ENCODE measurements at places on chromosomes 1 and 21.

- no peak for DNase-seq
These were observed 10.4 kb downstream of the MRTO4 start for GRCh38 chr1:19262047-19262446.

GRCh38 chr1:25683177-25683576, 66.6 kb downstream of the MAN1C1 start:
- no peak for DNase-seq

- DNase-seq = peak; percentile 100
These were observed 53.3 kb upstream of the SYT14 start for GRCh38 chr1:209884665-209885117.

GRCh38 chr1:65478379-65479026, 58.0 kb downstream of the LEPR start:
- peak; percentile 27 for DNase-seq

GRCh38 chr1:221487781-221488524, 253.9 kb downstream of the DUSP10 start:
- peak; percentile 22 for DNase-seq

DNA sequence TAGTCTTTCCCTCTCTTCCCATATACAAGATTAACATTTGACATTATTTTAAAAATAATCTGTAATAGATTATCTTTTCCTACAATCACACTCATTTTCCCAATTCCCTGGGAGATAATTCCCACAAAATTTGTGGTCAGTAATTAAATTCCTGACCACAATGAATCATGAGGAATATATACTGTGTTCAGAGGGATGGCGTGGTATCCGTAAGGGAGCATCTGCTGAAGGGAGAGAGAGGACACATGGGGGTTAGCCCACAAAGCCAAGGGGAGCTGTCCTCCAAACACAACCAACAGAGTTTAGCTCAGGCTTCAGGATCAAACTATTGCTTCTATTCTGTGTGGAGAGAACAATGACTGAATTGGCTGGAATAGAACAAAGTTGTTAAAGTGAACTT, 57.1 kb upstream of the PPP2R5A start:
- no peak for DNase-seq

- DNase-seq = no peak
These were observed 54.0 kb upstream of the KCNJ15 start for GRCh38 chr21:38202811-38203210.

DNA sequence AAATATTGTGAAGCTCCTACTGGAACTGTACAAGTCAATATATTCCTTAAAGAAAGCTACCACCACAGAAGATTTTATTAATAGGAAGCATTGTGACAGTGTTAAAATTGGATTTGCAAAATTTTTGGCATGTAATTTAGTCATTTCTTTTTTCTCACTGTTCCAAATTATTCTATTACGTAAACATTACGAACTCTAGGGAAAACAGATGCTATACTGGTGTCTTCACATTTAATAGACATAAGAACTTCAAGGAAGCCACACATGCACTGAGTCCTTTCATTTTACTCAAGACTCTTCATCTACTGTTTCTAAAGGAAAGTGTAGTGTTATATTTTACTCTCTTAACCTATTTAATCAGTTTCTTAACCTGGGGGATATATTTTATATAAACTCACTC, 135.4 kb downstream of the HMCN1 start:
- DNase-seq = no peak

DNA sequence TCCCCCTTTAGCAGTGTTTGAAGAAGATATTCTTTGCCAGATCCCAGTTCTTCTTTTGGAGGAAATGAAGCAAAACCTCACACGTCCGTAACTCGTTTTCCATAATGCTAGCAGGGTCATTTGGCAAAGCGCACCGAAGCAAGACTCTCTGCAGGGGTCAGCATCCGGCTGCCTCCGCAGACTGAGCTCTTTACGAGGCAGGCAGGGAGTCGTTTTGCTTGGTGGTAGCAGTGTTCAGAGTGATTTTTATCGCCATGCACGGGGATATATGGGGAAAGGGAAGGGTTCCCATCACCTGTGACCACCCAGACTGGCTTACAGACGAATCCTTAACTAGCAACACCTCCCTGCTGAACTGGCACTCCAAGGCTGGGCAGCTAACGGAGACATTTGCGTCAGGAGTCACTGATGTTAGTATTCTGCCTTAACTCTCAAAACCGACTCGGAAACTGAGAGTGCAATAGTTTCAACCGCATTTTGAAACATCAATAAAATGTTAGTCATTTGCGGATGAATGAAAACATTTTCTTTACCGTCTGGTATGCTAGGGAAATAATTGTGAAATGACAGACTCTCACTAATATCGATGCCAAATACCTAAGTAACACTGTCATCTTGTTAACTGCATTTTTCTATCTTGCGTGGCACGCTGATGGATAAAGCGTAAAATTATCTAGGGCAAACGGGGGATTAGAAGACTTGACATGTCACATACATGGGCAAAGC, 2.2 kb upstream of the NEGR1 start:
- peak; percentile 77 for DNase-seq

DNA sequence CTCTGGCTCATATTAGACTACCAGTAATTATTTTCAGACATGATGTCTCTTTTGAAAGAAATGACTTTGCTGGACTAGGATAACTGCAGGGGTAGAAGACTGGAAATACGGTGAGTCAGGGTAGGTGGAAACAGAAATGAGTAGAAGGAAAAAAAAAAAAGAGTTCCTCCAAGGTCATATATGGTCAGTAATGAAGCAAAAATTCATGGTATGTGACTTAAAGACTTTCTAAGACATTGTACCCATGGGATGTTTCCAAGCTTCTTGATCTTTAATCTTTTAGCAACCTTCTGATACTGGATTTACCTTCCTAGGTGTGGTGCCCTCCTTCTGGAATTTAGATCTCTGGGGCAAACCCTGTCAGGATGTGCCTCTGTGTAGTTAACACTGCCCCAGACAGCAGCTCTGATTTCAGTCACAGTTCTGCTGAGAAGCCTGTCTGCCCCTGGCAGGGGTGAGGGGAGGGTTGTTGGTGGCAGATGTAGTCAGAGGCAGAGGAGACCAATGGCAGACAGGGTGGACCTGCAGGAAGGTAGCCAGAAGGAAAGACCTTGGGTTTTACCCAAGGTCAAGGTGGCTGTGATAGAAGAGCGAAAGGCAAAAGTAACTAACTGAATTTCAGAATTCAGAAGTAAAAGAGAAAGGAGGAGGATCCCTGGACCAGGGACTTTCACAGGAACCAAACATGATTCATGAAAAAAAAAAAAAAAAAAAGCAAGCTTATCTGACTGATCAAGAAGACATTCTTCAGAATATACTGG, 44.1 kb upstream of the BCL10 start:
- peak; percentile 93 for DNase-seq

DNA sequence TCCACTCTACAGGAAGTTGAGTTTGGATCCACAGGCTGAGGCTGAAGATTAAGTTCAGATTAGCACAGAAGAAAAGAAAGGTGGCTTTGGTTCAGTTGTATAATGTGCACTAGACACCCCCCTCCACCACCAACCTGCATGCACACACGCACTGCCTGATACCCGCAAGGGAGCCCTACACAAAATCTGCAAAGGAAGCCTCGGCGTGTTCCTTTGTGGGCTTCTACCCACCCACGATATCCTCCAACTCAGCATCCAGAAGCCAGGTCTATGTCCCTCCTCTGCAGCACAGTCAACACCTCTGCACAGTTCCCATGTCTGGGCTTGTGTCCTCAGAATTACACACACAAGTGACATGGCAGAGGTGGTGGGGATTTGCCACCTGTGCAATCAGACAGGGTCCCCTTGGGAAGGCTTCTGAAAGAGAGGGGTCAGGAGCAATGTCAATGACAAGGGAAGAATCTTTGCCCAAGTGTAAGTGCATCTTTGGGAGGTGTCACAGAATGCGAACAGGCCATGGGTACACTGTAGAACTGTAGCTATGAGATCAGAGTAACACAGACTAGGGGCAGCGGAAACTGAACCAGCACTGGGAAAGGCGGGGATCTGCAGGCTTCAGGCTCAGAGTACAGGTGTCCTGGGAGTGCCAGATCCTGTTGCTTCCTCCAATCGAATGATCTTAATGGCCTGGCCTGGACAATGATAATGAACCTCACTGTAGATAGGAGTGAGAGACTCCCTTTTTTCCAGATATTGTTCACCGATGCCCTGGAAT, 148.6 kb upstream of the ETV3 start:
- DNase-seq = no peak

DNA sequence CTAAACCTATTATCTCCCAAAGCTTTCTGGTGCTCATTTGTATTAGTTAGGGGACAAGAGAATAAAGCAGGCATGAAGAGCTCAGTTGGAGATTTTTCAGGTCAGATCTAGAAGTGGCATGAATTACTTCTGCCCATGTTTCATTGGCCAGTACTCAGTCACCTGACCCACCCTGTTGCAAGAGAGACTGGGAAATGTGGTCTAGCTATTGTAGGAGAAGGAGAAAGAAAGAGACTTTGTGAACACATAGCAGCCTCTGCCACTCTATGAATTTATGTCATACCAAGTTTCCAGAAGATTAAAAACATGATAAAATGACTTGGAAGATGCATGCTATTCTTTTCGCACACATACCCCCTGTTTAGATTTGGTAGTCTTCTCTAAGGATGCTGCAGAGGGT, 302.3 kb upstream of the RUNX1 start:
- no peak for DNase-seq

GRCh38 chr1:211729238-211729637, 53.8 kb upstream of the NEK2 start:
- no peak for DNase-seq

DNA sequence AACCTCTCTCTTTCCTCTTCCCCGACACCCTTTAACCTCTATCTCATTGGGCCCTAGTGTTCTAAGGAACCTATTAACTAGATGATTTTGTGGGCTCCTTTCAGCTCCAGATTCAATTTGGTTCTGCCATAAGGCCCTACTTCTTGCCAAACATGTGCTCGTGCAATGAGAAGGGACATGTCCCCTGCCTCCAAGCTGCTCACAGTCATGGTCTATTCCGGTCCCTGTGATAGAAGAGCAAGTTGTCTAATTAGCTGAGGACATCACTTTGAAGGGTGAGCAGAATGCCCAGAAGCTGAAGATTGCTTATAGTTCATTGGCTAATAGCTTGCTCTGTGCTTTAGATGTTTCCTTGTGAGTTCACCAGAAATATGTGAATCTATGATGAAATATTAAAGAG, 76.2 kb downstream of the ZNF648 start:
- DNase-seq = no peak

GRCh38 chr1:9455487-9456234, 83.6 kb upstream of the SLC25A33 start:
- DNase-seq = peak; percentile 67

- no peak for DNase-seq
These were observed 62.4 kb upstream of the TNFSF18 start for GRCh38 chr1:173113015-173113741.

DNA sequence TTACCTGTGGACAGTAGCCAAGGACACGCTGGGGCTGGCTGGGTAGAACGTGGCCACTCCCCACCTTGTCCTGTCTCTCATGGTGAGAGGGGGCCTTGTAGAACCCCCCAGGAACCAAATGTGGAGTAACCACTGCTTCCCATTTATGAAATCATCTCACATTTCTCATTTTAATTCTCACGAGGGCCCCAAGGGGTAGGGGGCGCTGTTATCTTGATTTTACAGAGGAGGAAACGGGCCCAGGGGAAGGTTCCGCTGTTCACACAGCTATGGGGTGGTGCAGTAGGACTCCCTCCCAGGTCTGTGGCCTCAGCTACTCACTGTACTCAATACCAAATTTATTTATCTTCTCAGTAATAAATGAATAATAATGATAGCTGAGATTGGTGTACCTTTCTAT, 5.5 kb downstream of the SMPDL3B start:
- DNase-seq = peak; percentile 47

GRCh38 chr1:42937141-42937696, 21.4 kb downstream of the SLC2A1 start:
- DNase-seq = peak; percentile 49

GRCh38 chr1:31957701-31958674, 19.8 kb upstream of the PTP4A2 start:
- DNase-seq = no peak

DNA sequence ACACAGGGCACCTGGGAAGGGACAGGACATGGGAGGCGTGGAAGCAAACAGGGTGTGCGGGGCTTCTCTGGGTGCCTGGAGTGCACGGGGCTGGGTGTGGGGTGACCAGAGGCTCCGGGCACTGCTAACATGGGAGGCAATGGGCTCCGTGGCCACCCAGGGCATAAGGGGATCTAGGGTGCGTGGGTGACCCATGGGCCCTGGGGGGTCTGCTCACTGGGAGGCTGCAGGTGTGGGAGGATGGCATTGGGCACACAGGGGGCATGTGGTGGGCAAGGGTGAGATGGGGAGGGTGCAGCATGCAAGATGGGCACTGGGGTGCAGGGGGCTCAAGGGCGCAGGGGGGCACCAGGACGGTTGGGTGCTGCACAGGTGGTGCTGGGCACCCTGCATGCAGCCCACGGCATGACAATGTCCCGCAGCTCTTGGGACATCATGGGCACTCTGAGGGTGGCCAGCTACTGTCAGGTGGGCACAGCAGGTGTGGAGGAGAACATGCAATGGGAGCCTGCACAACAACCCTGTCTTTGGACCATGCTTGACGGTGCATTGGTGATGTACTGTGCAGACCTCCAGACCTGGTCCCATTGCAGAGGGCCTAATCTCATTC, 15.1 kb downstream of the TRIM11 start:
- no peak for DNase-seq

DNA sequence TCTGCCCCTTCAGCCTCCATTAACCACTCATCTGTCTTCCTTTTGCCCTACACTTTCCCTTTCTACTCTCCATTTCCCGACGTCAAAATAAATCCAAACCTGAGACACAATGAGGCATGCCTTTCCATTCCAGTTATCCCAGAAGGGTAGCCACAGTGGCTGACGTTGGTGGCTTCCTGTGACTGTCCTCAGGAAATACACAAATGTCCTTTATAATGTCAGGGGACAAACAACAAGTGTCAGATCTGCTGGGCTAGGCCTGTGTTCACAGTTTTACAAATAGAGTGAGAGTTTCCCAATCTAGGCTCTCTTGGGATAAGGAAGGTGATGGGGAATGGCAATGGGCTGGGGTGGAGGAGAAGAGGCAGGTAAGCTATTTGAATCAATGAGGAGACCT, 135.3 kb downstream of the BRINP2 start:
- DNase-seq = no peak

- no peak for DNase-seq
These were observed 629.0 kb downstream of the USP25 start for GRCh38 chr21:16358784-16359183.

GRCh38 chr1:228013131-228013934, 6.5 kb downstream of the WNT3A start:
- DNase-seq = no peak

All from cardiac fibroblast (primary cell).